ENCODE measurements at places on chromosomes 11 and 22. TPM values are rescaled to one million over a fixed set of nuclear protein-coding genes. Genes with fewer than 3 reads are reported as not detected.

GRCh38 chr22:49344161-49344560 lies 483.5 kb downstream of the BRD1 start:
- DNase-seq = no peak

The HARBI1 gene
- 2.2 TPM for total RNA-seq

DNA sequence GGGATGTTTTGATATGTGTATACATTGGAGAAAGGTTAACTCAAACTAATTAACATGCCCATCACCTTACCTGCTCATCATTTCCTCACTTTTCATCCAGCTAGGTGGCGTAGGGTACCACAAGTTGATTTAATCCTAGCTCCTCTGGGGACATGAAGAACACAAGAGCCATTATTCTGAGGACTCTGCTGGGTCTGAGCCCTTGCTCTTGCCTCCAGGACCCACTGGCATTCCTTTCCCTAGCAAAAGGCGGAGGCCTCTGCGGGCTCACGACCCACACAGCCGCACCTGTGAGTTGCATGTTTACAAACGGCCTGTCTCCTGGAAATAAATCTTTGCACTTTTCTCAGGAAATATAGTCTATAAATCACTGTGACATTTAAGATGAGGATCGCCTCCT lies 871.9 kb downstream of the TBC1D22A start:
- no peak for DNase-seq

DNA sequence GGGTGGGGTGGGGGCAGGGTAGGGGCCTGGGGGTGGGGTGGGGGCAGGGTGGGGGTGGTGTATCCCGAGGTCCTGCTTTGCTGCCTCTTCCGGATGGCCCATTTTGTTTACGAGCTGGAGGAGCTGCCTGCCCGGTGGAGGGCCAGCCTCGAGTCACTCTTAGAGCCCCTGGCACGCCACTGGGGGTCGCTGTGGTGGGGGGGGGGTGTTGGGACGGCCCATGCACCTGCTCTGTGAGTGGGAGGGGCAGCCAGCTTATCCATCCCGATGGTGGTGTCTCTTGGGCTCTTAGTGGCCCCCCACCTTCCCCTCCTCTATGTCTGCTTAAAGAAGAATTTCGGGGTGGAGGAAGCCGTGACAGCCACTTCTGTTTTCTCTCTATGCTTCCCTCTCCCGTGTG lies 24.6 kb downstream of the MRGPRD start:
- DNase-seq = no peak

DNA sequence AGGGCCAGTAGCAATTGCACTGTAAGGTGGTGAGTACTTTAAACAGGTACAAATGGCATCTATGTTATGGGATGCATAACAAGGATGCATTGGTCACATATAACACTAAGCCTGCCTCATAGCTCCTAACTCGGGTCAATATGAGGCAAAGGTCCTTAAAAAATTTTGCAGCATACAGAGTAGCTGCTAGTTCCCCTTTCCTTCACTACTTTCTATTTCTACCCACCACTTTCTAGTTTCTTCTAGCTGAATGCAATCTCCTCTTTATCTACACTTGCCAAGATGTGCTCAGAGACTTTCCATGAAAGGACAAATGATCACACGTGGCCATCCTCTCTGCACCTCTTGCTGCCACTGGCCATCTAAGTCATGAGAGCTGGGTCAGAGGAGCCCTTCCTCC lies 9.8 kb downstream of the OR51F2 start:
- no peak for DNase-seq

The TRIM5 gene
- 25.1 TPM for total RNA-seq

- no peak for DNase-seq
These were observed 396.6 kb downstream of the TENM4 start for GRCh38 chr11:79044201-79044600.

The PRG2 gene
- not detected for total RNA-seq

DNA sequence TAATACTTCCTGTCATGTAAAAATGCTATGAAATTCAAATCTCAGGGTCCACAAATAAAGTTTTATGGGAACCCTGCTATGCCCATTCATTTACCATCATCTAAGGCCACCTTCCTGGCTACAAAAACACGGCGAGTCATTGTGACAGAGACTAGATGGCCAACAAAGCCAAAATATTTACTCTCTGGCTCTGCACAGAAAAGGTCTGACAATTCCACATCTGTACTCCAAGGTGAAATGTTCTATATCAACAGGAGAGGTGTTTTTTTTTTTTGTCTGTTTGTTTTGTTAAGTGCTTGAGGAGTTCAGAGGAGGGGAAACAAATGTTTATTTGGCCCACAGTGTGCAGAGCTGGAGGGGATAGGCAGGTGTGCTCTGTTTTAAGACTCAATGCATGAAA lies 18.6 kb upstream of the TMA7B start:
- DNase-seq = no peak

The RTN4R gene
- 1.6 TPM for total RNA-seq

GRCh38 chr22:22180738-22181285 lies 63.8 kb upstream of the VPREB1 start:
- no peak for DNase-seq

All from NCI-H460 (cell line).